HS-5 (cell line): ENCODE measurements at places on chromosomes 4 and X.

- no peak for DNase-seq
These were observed 193.2 kb downstream of the PTTG2 start for GRCh38 chr4:38153387-38153760.

DNA sequence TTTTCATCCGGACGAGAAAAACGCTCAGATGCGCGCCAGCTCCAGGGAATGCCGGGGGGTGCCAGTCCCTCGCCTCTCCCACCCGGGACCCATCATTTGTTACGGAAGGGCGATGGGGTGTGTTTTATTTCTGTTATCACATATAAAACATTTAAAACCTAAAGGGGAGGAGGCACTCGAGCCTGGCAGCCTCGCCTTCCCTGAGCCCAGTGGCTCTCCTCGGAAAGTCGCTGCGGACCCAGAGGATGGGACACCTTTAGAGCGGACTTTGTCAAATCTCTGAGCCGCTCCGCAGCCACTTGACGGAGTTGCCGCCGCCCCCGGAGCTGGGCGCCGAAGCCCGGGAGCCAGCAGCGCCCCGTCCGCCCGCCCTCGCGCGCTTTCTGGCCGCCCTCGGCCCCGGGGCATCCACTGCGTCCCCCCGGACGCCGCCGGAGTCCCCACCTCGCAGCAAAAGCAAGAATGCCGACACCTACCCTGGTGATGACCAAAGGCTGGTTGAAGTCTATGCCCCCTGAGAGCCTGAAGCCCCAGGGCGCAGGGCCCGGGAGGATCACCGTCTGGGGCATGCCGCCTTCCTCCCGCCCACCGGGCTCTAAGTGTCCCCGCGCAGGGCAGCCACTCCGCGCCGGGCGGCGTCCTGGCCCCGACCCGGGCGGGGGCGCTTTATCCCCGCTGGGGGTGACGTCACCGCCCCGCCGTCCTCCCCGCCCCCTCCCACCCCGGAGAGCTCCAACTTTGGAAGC is at the start of gene PDLIM3:
PDLIM3 (minus strand) TSS at position 642 of the 746 bp plus-strand sequence; CDS start at position 569, 73 bp downstream.
- no peak for DNase-seq

DNA sequence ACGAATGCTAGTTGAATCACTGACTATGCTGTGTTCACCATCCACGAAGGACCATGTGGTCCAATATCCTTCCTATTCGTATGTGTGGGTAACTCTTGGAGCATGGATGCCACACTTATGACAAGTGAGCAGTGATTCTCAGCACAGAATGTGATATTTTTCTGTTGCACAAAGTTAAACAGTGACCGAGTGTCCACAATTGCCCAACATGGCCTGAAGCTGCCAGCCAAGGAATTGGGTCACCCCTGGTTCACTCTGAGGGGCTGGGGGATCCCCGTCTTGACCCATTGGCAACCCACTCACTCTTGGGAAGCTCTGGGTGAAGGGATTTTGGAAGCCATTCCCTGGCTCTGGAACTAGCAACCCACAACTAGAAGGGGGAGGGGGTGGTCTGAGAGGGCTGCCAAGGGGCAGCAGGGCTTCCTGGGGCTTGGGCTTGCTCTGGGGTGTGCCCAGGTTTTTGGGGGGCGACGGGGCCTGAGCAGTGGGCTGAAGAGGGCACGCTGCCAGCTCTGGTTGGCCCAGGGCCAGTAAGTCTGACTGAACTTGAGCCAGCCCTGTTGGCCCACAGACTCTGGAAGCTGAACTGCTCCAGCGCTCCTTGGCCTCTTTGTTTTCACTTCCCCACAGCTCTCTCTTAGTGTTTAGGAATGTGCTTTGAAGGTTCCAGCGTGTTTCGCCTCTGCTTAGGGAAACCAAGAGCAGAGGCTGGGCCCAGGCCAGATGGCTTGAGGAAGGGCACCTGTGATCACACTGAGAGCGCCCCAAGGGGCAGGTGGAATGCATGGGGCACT is 43.1 kb upstream of the BCOR start:
- DNase-seq = no peak

DNA sequence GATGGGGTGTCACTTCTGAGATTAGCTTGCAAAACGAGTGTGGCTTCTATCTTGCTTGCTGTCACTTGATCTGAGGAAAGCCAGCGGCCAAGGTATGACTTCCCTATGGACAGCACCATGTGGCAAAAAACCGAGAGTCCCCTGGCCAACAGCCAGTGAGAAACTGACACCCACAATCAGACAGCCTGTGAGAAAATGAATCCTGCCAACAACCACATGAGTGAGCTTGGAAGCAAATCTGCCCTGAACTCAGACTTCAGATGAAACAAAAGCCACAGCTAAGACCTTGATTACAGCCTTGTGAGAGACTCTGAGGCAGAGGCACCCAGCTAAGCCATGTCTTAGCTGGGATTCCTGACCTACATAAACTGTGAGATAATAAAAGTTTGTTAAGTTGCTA is 45.5 kb downstream of the PPP1R2C start:
- DNase-seq = no peak

- no peak for DNase-seq
These were observed 8.6 kb upstream of the CYP2U1 start for GRCh38 chr4:107922486-107923473.

DNA sequence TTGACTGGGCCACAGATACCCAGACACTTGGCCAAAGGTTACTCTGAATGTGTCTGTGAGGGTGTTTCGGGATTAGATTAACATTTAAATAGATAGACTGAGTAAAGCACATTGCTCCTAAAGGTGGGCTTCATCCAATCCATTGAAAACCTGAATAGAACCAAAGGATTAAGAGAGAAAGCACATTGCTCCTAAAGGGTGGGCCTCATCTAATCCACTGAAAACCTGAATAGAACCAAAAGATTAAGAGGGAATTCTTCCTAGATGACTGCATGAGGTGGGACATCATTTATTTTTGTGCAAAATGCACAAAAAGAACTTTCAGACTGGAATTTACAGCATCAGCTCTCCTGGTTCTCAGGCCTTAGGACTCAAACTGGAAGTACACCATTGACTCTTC is 351.2 kb upstream of the PCDH10 start:
- DNase-seq = no peak

DNA sequence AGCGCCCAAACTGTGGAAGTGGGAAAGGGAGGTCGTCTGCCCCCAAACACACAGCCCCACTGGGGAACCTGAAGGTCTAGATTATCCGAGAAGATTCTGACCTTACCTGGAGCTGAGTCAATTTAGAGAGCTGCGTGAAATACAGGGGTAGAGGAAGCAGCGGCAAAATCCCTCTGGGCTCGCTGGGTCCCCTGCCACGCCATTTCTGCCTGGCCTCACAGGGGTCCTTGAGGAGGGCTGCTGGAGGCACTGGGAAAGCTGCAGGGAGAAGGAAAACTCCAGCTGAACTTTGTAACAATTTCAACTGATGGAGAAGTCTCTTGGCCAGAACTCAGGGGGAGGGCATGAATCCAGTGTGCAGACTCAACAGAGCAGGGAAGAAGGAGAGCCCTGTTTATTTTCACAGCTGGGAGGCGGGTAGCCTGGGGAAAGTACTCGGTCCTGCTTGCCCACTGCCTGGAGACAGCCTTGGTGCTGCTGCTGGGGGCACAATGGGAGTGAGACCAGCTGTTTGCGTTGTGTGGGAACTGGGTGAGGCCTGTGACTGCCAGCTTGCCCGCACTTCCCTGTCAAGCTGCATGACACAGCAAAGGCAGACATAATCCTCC is 93.2 kb upstream of the MAPK10 start:
- no peak for DNase-seq

- no peak for DNase-seq
These were observed 223.7 kb downstream of the PDHA2 start for GRCh38 chr4:96063639-96064038.

- DNase-seq = no peak
These were observed 134.9 kb downstream of the MAML3 start for GRCh38 chr4:140018931-140019618.
